SIG-M5 (cell line): ENCODE measurements at places on chromosomes 4 and X.

DNA sequence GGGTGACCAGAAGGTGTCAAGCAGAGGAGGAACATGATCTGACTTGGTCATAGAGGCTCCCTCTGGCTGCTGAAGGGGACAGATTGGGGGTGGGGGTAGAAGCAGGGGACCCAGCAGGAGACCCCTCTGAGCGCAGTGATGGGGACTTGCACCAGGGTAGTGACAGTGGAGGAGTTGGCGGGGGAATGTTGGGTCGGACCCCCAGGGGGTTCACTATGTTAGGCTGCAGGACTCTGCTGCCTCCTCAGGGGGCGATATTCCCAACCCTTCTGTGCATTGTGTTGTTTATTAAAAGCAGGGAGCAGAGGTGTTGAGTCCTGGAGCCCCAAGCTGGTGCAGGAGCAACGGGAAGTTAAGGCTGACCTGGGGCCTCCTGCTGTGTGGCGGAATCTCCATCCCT lies 8.8 kb downstream of the WDR13 start:
- no peak for DNase-seq

DNA sequence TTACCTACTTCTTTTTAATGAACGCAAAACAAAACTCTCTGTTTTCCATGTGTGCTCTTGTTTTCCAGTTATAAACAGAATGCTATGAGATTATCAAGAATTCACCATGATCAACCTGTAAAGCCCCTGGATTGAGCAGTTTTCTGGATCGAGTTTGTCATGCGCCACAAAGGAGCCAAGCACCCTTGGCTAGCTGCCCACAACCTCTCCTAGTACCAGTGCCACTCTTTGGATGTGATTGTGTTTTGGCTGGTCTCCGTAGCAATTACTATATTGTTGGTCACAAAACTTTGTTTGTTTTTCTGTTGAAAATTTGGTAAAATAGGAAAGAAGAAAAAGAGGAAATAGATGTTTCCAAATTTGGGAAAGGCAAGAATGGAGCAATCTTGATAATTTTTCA lies 51.1 kb downstream of the UGT2B7 start:
- DNase-seq, result no peak

DNA sequence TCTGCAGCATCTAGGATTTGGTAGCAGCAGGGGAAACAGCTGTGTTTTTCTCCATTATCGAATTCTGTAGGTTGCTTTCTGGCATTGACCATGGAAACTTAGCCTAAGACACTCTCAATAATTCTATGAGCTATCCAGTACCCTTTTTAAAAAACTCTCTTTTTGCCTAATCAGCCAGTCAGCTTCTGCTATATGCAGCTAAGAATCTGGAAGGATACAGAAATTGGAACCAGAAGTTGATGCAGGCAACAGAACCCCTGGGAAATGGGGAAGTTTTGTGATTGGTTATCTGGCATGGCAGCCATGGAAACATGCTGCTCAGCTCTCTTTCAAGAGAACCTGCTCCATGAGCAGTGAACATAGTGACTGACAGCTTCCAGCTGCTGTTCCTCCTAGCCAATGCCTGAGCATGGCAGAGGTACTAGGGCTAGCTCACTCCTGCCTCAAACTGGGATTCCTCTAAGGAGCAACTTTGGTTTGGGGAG lies 417.6 kb upstream of the MAOA start:
- DNase-seq, result no peak

- DNase-seq, result no peak
Measured at GRCh38 chr4:78343682-78344081, 207.9 kb upstream of the ANXA3 start.

DNA sequence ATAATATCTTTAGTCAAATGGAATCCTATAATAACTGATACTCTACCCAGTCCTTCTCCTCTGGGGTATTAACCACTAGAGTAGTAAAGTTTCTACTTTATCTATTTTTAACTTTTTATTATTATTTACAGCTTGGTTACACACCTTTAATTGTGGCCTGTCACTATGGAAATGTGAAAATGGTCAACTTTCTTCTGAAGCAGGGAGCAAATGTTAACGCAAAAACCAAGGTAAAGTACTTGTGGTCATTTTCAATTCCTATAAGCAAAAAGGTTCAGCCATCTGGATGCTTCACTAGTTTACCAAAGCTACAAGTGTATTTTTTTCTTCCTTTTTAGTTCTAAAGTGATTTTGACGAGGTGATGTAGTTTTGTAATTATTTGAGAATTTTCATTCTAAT lies 238.8 kb downstream of the ANK2 start:
- DNase-seq, result no peak

DNA sequence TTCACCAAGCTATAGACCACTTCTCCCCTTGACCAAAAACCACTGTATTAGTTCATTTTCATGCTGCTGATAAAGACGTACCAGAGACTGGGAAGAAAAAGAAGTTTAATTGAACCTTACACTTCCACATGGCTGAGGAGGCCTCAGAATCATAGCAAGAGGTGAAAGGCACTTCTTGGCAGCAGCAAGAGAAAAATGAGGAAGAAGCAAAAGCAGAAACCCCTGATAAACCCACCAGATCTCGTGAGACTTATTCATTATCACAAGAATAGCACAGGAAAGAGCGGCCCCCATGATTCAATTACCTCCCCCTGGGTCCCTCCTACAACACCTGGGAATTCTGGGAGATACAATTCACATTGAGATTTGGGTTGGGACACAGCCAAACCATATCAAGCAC lies 97.8 kb downstream of the DOCK11 start:
- no peak for DNase-seq

DNA sequence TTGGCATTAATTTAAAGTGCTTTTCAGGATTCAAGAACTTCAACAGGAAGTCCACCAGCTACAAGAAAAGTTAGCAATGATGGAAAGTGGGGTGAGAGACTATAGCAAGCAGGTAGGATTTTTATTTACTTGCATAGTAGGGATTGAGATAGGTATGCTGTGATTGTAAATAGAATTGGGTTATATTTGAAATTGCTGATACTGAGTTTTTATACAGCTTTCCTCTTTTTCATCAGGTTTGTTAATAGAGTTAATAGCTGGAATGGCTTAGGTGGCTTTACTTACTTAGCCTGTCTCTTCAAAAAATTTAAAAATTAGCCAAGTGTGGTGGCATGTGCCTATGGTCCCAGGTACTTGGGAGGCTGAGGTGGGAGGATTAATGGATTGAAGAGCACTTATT lies 10.9 kb downstream of the CEP135 start:
- DNase-seq, result no peak

DNA sequence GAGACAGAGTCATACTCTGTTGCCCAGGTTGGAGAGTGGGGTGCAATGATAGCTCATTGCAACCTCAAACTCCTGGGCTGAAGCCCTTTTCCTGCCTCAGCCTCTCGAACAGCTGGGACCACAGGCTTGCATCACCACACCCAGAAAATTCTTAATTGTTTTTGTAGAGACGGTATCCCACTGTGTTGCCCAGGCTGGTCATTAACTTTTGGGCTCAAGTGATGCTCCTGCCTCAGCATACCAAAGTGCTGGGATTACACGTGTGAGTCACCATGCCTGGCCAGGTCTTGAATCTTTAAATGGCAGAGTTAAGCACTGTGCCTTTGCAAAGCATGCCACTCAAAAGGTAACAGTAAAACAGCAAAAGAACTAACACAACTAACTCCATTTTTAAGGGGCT lies 28.6 kb upstream of the BBS12 start:
- DNase-seq, result no peak

GRCh38 chr4:184955636-184956035 lies 62.7 kb upstream of the HELT start:
- no peak for DNase-seq

GRCh38 chrX:136711147-136711546 lies 63.2 kb downstream of the CD40LG start:
- no peak for DNase-seq

DNA sequence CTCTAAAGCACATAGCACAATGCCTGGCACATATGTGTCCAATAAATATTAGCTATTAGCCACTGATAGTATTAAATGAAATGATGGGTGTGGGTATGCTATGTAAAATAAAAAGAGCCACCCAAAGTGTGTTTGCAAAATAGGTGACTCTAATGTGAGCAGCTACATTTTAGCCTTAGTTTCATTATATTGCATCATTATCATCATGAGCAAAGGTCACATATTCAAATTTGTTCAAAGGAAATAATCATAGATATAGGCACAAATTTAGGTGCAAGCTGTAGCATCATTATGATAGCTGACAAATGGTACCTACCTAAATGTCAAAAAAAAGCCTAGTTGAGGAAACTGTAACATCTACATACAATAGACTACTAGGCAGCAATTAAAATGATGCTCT lies 373.9 kb upstream of the FGF13 start:
- DNase-seq, result no peak

DNA sequence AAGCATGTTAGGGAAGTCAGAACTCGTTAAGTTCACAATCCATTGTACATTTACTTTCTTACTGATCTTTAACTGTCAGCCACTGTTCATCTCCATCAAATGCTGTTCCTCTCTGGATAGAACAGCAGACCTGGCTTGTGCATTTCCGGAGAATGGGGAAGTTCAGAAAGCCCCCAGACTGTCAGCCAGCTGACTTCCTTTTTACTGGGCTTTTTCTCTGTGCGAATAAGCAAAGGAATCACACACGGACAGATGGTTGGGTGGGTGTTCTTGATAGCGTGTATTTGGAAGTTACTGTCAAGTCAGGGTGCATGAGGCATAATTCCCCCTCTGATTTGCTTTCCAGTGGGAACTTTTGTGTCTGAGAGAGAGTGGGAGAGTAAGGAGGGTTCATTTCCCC lies 56.8 kb downstream of the TSPAN7 start:
- no peak for DNase-seq

GRCh38 chr4:8205749-8206611 lies 6.9 kb downstream of the SH3TC1 start:
- no peak for DNase-seq

- no peak for DNase-seq
Measured at GRCh38 chrX:21905313-21905712, 35.2 kb upstream of the SMS start.

DNA sequence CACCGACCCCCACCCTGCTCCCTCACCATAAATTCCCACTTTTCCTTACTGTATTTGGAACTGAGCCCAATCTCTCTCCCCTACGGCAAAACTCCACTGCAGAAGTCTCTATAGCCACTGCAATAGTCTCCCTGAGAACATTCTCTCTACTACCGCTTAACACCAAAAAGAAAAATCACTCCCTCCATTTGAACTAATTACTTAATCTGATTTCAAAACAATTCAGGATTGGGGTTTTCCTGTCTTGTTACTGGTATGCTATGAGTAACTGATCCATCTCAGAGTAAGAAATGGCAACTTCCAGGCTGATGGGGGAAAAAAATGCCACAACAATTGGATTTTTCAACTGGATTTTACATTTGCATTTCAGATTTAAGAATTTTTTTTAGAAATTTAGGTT lies 5.8 kb downstream of the PAPSS1 start:
- DNase-seq, result no peak

- DNase-seq, result no peak
Measured at GRCh38 chr4:175450446-175450845, 361.6 kb downstream of the GPM6A start.

- DNase-seq, result no peak
Measured at GRCh38 chr4:184350213-184350817, 124.0 kb downstream of the IRF2 start.

GRCh38 chr4:151922811-151923210 lies 162.0 kb upstream of the GATB start:
- DNase-seq, result no peak

GRCh38 chr4:102819588-102820365 lies 7.6 kb downstream of the UBE2D3 start:
- no peak for DNase-seq

DNA sequence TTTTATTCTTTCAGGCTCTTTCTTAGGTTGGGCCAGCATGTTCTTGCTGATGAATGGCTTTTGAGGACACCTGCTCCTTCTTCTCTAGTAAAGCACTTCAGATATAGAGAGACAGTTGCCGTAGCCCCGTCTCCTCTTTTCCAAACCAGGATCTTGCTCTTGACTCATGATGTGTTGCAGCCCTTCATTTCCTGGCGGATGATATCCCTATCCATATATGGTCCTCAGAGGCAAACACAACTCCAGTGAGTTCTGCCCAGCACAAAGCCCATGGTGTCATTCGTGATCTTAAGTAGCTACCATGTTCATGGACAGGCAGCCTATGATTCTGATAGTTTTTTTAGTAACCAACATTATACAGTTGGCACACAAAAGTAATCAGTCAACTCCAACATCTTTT lies 59.8 kb upstream of the ACSL1 start:
- no peak for DNase-seq
